ENCODE measurements at places on chromosomes 7 and 10. TPM values are rescaled to one million over a fixed set of nuclear protein-coding genes. Genes with fewer than 3 reads are reported as not detected.

MSMB gene
- polyA plus RNA-seq, result not detected

DNA sequence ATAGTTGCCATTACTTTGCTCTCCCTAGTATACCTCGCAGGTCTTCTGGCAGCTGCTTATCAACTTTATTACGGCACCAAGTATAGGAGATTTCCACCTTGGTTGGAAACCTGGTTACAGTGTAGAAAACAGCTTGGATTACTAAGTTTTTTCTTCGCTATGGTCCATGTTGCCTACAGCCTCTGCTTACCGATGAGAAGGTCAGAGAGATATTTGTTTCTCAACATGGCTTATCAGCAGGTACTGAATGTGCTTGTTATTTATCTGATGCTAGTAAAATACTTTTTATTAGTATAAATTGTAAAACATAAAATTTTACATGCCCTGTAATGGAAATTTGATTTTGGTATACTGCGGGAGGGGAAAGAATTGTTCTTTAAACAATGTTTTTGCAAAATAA is 15.7 kb downstream of the STEAP2 start:
- H3K36me3 ChIP-seq, result no peaks in the 10 kb centered on the region
- no peak overlapping the region for H3K4me3 ChIP-seq
- no peaks in the 10 kb centered on the region for H3K4me1 ChIP-seq
- DNase-seq, result no peak
- no peaks in the 10 kb centered on the region for H3K27me3 ChIP-seq
- H3K27ac ChIP-seq, result no peak overlapping the region

KLLN gene
- polyA plus RNA-seq, result 0.52 TPM

- no peaks in the 10 kb centered on the region for H3K4me1 ChIP-seq
- no peak for DNase-seq
- H3K36me3 ChIP-seq, result no peaks in the 10 kb centered on the region
- peaks cover 7% of the 10 kb centered on the region for H3K27me3 ChIP-seq
- H3K27ac ChIP-seq, result no peak overlapping the region
Observed at GRCh38 chr10:131645756-131646155, 255.1 kb upstream of the PPP2R2D start.

NAT16 gene
- polyA plus RNA-seq, result not detected

GRCh38 chr10:122368502-122369254 is 5.8 kb upstream of the PLEKHA1 start:
- H3K27ac ChIP-seq, result no peak overlapping the region
- no peaks in the 10 kb centered on the region for H3K36me3 ChIP-seq
- DNase-seq, result no peak

- no peak for DNase-seq
- no peak overlapping the region for H3K27ac ChIP-seq
- no peak overlapping the region for H3K4me3 ChIP-seq
- peaks cover 22% of the 10 kb centered on the region for H3K4me1 ChIP-seq
- no peaks in the 10 kb centered on the region for H3K27me3 ChIP-seq
Observed at GRCh38 chr7:101882005-101882421, 64.6 kb downstream of the CUX1 start.

GRCh38 chr10:60142736-60143135 is 236.4 kb upstream of the CCDC6 start:
- no peak for DNase-seq
- H3K27ac ChIP-seq, result no peak overlapping the region
- no peaks in the 10 kb centered on the region for H3K27me3 ChIP-seq
- H3K4me3 ChIP-seq, result no peak overlapping the region
